ENCODE measurements at places on chromosomes 2 and 18.

DNA sequence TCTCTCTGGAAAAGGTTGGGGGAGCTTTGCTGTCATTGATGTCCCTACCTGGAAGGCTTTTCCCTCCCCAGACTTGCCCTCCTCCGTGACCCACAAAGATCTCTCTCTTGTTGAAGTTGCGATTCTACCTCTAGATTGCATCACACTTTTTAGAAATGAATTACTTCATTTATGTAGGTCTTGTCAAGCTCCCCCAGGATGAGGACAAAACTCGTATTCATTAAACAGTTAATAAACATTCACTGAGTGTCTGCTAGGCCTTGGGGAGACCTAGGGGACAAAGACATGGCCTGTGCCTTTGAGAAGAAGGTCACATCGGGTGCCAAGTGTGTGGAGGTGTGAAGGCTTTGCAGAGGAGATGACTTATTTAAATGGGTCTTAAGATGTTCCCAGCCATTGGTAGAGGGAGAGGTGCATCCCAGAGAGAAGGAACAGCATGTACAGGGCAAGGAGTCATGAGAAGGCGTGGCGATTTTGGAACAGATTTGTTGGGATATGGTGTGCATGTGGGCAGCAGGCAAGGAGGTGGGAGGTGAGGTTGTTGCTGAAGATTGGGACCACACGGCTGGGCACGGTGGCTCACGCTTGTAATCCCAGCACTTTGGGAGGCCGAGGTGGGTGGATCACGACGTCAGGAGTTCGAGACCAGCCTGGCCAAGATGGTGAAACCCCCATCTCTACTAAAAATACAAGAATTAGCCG lies 9.8 kb upstream of the YWHAQ start:
- DNase-seq, result no peak

GRCh38 chr2:233351423-233351822 lies 2.9 kb upstream of the DGKD start:
- DNase-seq, result no peak

DNA sequence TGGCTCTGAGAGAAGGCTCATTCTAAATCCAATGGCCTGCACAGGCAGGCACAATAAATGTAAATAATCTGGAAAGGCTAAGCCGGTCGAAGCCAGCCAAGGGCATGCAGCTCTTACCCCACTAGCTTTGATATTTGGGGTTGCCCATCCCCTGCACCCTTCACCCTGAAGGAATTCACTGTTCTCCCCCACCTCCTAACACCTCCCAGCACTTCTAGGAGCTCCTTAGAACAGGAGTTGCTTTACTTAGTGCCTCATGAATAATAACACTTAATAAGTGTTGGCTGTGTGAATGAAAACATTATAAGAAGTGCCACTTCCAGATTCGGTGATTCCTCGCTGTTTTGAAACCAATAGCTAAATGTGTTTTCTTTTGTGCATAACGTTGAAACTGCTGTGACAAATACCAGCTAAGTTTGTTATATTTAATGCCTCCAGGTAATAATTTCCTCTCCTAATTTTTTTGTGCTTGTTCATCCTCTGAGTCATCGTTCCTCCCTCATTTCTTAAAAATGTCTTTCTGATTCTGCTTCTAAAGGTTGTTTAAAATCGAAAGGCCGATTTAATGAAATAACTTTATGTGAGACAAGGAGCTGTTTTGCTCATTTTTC lies 458.8 kb downstream of the METTL4 start:
- no peak for DNase-seq

GRCh38 chr2:149877913-149878312 lies 290.3 kb upstream of the MMADHC start:
- DNase-seq, result no peak

GRCh38 chr2:54558188-54559005 lies 102.3 kb downstream of the SPTBN1 start:
- peak; percentile 93 for DNase-seq

- DNase-seq, result peak; percentile 43
Observed at GRCh38 chr2:190679813-190680591, 31.1 kb downstream of the NAB1 start.

DNA sequence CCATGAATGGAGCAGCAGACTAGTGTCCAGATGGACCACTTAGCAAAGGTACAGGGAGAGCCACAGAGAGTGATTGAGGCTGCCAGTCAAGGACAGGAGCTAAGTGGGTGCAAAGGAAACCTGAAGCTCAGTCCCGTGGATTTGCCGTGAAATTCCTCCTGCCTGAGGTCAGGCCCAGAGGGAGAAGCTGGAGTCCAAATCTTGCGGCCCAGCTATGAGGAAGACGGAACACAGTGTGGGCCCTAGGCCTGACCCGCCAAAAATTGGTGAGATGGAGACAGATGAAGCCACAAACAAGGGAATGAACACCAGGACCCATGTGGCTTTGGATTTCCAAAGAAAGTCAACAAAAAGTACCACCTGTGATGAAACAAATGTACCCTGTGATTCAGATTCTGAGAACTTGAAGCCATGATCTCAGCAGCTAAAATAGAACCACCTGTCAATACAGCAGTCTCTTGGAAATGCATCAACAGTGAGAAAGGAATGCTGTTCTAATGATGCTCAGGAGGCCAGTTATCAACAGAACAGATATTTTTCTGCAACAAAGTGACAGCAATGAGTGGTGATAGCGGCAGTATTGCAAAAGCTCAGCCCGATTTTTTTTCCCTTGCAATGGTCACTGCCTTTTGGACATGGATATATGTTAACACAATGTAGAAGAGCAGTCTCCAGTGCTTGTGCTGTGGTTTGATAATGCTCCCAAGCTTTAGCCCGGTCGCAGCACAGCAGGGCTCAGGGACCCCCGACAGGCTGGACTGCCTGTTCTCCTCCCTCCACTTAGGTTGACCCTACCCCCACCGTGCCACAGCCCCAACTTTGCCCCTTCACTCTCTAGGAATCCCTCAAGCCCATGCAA lies 10.7 kb downstream of the COL6A3 start:
- no peak for DNase-seq

GRCh38 chr2:111923276-111923804 lies 24.9 kb downstream of the MERTK start:
- no peak for DNase-seq

DNA sequence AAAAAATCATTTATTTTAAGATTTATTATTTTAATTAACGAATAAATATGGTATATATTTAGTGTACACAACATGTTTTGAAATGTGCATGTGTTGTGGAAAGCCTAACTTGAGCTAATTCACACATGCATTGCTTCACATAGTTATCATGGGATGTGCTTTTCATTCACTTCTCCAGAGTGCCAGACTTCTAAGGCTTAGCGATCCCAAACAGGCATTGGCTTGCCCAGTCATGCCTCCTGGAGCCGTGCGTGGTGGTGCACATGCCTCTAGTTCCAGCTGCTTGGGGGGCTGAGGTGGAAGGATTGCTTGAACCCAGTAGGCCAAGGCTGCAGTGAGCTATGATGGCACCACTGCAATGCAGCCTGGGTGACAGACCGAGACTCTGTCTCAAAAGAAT lies 40.5 kb downstream of the ARHGEF4 start:
- no peak for DNase-seq

GRCh38 chr2:6352247-6352646 lies 513.5 kb downstream of the CMPK2 start:
- DNase-seq, result no peak

DNA sequence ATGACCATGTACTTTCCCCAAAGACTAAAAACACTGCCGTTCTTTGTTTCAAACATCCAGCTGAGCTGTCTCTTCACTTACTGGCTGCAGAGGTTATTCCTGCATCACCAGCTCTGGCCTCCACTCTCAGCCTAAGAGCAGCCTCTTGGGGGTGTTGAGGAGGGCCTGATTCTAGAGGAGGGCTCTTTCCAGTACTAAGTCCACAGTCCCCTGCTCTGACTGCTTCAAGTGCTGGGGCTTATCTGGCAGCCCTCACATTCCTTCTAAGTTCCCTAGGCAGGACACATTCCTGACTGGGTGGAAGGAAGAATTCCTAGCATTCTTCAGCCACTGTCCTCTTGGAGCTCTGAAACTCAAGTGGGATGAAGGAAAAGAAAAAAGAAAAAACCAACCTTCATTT lies 32.9 kb upstream of the EHBP1 start:
- peak; percentile 49 for DNase-seq

DNA sequence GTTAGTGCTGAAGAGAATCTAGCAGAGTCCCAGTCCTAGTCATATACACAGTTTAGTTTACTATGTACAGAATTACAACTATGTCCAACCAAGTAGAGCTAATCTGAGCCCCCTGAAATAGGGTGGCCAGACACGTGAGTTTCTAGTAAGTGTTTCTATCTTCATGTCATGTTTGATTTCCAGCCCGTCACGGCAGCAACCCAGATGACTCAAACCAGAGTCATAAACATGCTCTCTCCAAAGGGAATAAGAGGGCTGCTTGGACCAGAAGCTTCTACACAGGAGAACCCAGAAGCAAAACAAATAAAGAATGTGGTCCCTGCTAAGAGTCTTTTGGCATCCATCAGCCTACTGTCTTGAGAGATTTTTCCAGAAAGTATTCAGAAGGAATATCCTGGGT lies 64.9 kb upstream of the WIPF1 start:
- no peak for DNase-seq

DNA sequence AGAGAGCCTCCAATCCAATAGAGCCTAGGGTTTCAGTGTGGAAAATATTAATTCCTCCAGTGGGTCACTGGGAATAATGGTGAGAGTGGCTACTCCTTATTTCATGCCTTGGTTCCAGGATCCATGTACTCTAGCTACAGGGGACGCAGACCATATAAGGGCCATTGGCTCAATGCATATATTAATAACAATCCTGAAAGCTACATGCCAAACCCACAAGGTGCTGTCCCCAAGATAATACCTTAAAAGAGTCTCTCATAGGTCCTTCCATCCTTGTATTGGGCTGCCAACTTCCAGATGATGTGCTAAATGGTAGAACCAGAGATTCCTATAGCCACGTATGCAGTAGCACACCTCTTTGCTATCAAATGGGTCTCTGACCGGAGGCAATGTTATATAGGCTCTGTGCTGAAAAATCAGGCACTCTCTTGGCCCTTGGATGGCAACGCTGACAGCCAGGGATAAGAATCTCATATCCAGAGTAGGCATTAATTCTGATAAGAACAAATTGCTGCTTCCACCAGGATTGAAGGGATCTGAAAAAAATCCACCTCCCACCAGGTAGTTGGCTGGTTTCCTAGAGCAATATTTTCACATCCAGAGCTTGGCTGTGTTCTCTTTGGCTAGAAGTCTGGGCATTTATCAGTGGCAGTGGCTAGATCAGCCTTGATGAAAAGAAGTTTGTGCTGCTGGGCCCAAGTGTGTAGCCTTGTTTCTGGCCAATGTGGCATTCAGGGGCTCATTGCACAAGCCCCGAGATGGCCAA lies 218.1 kb upstream of the MGAT5 start:
- no peak for DNase-seq

- DNase-seq, result peak; percentile 10
Observed at GRCh38 chr2:78861546-78861945, 164.0 kb upstream of the REG3G start.

- DNase-seq, result no peak
Observed at GRCh38 chr2:168995744-168996143, 35.4 kb downstream of the ABCB11 start.

DNA sequence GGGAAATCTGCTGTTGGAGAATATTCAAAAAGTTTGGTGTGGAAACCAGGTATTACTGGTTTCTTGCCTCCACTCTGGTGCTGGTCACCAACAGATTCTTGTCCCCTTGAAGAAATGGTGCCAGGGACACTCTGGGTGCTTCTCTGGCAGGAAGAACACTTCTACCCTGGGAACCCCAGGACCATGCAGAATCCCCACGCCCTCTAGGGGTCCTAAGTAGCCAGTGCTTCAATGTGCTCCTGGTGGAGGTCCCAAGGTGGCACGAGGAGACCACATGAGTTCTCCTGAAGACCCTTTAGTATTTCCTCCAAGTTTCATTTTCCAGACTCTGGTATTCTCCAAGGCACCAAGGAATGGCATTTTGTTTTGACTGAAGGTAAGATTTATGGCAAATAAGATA lies 380.6 kb downstream of the TSN start:
- peak; percentile 53 for DNase-seq

GRCh38 chr2:149768320-149768799 lies 180.8 kb upstream of the MMADHC start:
- DNase-seq, result no peak

DNA sequence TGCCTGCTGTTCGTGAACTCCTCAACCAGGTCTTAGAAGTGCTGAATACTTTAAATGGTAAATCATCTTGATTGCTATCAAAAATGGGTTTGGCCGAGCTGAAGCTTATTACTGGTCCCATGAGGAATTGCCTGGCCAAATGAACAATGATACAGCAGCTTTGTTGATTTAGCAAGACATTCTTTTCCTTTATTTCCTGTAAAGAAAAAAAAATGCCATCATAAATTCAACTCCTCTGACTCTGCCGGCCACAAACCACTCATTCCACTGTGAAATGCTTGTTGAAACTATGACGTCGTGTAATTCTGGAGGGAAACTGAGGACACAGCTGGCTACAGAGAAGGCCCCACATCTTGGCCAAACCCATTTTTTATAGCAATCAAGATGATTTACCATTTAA lies 74.2 kb upstream of the ID2 start:
- DNase-seq, result no peak

DNA sequence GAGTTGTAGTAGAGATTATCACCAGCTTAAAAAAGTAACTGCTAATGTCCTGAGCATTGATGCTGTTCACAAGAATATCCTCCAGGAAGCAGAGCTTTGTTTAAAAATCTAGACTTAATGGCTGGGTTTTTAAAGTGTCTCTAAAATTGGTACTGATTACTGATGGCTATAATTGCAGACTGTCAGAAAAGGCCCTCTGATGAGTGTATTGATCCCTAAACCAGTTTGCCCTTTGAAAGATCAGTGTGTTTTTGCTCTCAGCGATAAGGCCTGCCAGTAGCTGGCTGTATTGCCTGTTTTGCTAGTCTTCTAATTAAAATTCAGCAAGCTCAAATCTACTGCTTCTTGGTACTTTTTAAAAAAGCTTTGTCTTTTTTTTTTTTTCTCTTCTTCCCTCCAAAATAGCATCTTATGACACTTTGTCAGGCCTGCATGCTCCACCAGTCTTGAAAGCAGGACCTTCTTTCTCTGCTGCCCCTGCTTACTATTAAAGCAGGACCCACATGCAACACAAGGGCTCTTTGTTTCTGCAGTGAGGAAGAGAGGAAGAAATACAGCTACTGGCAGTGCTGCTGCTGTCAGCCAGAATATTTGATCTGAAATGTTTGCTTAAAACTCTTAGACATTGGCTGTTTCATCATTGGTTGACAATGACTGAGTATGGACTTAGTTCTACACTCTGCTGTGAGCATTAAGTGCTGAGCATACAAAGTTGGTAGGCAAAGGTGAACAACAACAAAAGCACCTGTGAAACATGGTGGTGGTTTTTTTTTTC lies 1.8 kb downstream of the SEC11C start:
- DNase-seq, result no peak
